ENCODE measurements at places on chromosomes 4 and X.

GRCh38 chr4:1907848-1908525 is 36.8 kb downstream of the NSD2 start:
- no peak for DNase-seq

DNA sequence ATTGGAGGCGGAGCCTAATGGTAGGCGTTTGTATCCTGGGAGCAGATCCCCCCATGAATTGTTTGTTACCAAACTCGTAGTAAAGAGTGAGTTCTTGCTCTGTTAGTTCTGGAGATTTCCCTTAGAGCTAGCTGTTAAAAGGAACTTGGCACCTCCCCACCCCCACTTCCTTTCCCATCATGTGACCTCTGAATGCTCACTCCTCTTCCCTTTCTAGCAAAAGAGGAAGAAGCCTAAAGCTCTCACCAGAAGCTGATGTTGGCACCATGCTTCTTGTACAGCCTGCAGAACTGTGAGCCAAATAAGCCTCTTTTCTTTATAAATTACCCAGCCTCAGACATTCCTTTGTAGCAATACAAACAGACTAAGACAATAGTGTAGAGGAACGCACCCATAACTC is 13.8 kb upstream of the ATOH1 start:
- DNase-seq, result no peak

DNA sequence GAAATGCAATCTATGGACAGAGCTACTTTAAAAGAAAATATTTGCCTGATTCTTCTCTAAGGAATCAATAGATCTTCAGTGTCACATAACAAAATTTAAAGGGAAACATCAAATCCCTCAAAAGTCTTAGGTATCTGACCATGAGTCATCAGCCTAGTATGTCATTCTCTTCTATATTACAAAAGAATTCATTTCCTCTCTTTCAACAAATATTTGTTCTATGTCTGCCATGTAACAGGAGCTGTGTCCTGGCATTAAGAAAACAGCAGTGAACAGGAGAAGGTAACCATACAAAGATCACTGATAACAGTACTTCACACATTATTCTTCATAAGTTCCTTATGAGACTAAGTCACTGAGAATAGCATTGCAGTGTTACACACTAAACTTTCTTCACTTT is 243.6 kb upstream of the DKK2 start:
- DNase-seq, result no peak

DNA sequence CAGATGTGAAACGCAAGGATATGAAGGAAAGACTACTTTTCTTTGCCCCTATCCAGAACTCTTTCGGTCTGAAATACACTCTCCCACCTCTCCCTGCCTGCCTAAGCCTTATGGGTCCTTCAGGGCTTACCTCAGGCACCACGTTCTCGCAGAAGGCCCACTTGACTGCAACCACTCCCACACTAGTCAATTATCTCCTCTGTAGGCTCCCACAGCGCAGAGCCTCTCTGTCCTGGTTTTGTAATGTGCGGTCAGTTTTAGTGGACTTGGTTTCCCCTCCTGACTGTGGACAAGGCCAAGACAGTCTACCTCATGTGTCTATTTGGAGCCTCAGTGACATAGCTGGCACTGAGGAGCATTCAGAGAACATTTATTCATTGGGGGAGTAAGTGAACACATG is 11.1 kb downstream of the CNGA2 start:
- DNase-seq, result no peak

- no peak for DNase-seq
These were observed 394.4 kb upstream of the ADGRL3 start for GRCh38 chr4:60805500-60806313.

DNA sequence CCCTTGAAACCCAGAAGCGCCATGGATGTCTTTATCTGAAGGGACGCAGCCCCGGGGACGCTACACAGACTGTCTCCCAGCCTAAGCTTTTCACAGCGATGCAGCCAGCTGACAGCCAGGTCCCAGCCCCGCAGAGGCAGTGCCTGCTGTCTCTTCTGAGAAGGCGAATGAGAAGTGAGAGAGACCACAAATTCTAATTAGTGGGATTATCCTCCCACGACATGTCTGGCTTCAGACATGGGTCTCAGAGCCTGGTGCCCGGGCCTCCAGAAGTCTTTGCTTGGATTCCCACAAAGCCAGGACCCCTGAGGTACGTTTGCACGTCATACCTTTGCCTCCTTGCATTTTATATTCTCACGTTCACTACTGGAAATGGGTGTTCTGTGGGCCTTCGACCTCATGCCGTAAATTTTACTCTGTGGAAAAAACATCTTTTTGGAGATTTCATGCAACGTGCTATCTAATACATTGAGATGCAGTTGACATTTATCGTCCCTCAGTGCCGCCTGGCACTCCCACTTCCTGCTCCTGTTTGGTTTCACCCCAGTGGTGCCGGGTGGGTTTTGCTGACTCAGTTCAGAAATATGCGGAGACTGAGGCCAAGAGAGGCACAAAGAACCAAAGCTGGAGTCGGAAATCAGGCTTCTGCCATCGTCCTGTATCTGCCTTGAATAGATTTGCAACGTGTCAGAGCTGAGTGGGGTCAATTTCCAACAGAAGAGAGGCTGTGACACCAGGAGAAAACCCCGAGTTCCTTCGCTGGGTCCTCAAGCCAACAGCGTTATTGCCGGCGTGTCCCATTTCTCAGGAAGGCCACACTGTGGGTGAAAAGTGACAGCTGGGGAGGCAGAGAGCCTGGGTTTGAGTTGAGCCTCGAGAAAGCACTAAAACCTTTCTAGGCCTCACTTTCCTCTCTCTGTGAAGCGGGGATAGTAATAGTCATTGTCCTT is 114.4 kb downstream of the STK32B start:
- DNase-seq, result no peak

GRCh38 chrX:45668686-45669443 is 468.2 kb upstream of the DIPK2B start:
- no peak for DNase-seq

DNA sequence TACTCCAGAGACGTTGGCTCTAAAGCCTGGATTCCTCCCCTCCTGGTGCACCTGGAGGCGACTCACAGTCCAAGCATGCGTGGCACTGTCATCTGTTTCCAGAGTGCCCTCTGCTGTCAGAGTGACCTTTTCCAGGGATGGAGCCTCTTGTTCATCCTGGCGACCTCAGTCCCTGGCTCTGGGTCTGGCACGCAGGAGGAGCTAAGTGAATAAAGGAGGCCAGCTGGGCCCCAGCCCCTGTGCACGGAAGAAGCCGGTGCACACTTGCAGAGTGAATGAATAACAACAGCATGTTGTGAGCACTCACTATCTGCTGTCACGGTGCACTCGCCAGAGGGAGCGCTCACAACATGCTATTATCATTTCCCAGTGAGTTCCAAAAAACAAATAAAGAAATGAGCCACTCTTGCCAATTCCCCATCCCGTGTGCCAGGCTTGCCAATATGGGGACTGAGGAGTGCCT is 27.8 kb upstream of the PSAPL1 start:
- DNase-seq, result no peak

- no peak for DNase-seq
These were observed 130.3 kb downstream of the ATP10D start for GRCh38 chr4:47615385-47615784.

DNA sequence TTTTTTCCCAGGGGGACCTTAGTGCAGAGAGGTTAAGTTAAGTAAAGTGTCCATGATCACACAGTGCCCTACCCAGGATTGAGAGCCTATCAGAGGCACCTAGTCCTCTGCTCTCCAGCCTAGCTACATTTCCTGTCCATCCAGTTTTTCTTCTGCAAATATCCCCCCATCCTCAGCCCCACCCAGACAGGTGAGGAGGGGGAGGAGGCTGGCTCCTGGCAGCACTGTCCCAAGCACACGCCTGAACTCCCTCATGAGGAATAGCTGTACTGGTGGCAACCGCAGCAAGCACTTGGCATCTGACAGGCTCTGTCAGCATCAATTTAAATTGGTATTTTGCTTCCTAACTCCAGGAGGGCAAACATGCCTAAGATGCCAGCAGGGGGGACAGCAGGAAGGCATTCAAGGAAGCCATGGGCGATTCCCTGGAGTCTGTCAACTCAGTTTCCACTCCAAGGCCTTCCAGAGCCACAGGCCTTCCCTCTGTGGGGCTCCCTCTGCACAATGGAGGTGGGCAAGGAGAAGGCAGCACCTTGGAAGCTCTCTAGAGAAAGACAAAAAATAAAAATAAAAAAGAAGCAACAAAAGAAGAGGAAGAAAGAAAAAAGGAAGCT is 6.4 kb upstream of the FRMPD3 start:
- DNase-seq, result no peak
